Endodermal cell (in vitro differentiated cells): ENCODE measurements at places on chromosomes 12 and 14. TPM values are rescaled to one million over a fixed set of nuclear protein-coding genes. Genes with fewer than 3 reads are reported as not detected.

- no peaks in the 10 kb centered on the region for H3K36me3 ChIP-seq
- no peak overlapping the region for H3K4me3 ChIP-seq
- no peak overlapping the region for H3K27ac ChIP-seq
- no peaks in the 10 kb centered on the region for H3K4me1 ChIP-seq
- no peak for DNase-seq
These were observed 34.9 kb downstream of the GPHB5 start for GRCh38 chr14:63283884-63284248.

SLC10A1 gene
- total RNA-seq, result not detected in 3 replicates

RILPL2 gene
- 2.2 and 2.6 TPM in 2 replicates for total RNA-seq

PLXNC1 gene
- total RNA-seq, result 0.47 to 1.9 TPM (median 1.3 TPM) in 3 replicates

MIP gene
- not detected in 2 replicates for total RNA-seq

RBP5 gene
- 27.3 and 31.2 TPM in 2 replicates for total RNA-seq
